ENCODE measurements at places on chromosomes 13 and 19.

DNA sequence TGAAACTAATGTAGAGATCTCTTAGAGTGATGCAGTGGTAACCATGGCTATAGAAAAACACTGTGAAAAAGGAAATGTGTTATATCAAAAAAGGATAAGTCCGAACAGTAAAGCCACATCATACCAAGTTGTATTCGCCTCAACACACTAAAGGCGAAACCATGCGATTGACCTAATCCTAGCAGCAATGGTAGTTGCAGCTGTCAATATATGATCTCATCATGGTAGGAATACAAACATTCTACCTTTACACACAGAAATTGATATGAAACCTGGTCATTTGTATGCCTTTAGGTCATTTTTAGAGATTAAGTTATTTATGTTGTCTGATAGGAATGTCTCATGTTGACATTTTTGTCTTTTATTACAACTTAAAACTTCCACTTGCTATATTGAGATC, 271.9 kb downstream of the SLITRK6 start:
- no peak for DNase-seq

GRCh38 chr13:66714795-66715194, 515.3 kb downstream of the PCDH9 start:
- no peak for DNase-seq

DNA sequence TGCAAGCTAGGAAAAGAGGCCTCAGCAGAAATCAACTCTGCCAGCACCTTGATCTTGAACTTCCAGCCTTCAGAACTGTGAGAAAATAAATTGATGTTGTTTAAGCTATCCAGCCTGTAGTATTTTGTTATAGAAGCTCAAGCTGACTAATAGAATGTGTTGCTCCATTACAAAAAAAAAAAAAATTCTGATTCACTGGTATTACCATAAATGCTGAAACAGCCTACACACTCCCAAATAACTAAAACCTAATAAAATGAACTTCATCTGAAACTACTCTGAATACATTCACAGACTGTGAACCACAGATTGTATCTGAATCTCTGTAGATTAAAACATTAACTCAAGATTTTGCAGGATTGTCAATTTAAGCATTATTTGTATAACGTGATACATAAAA, 49.5 kb downstream of the RAP2A start:
- no peak for DNase-seq

- DNase-seq, result no peak
Observed at GRCh38 chr13:110121422-110122083, 185.4 kb downstream of the COL4A1 start.

GRCh38 chr19:7197119-7197759, 97.0 kb downstream of the INSR start:
- peak; percentile 79 for DNase-seq

DNA sequence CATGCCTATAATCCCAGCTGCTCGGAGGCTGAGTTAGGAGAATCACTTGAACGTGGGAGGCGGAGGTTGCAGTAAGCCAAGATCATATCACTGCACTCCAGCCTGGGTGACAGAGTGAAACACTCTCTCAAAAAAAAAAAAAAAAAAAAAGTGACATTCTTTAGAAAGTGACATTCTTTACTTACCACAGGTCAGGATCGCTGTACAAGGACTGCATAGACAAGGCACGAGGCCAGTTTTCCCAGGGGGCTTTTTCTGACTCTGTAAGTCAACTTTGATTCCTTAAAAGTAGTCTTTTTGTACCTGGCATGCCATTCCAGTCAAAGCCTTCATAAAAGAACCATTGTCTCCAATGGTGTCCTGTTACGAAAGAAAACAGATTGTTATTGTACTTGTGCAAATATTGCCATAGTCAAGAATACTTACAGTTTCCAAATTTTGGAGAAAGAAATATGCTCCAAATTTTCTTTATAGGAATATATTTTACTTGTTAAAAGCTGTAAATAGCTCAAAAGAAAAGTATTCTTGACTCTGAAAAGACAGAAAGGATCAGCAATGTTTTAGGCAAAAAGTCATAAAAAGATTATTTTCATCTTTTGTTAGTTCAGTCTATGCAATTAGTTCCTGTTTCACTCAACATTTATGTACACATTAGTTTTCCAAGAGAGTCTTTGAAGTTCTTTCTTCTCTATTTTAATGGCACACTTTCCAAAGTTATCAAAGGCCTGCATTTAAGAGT, 39.3 kb downstream of the CEACAM1 start:
- DNase-seq, result no peak

DNA sequence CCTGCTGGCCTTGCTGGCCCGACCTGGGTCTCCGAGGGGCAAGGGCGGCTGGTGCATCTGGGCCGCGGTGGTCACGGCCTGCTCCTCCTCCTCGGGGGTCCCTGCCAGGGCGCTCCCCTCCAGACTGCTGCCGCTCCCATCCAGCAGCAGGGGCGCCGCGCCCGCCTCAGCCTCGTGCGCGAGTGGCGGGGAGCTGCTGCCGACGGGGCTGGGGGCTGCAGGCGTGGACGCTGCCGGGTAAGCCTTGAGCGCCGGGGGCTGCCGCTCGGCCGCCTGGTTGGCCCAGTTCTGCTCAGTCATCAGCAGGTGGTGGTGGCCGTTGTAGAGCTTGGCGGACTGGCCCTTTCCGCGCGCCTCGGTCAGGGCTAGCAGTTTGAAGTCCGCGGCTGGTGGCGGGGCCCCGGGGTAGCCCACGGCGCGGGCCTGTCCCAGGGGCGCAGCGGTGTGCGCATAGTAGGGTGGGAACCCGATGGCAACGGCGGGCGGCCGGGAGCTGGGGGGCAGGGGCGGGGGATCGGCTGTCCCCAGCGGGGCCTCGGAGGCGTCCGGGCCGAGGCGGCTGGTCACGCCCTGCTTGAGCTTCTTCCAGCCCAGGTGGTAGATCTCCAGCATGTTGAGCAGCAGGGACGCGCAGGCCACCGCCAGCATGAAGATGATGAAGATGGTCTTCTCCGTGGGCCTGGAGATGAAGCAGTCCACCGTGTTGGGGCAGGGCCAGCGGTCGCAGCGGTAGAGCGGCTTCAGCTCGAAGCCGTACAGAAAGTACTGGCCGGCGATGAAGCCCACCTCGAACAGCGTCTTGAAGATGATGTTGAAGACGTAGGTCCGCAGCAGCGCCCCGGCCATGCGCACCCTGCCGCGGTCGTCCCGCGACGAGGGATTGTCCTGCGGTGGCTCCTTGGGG, 18.6 kb downstream of the GJA3 start:
- no peak for DNase-seq

- no peak for DNase-seq
Observed at GRCh38 chr19:53865918-53866864, 1.5 kb upstream of the MYADM start.
